ENCODE measurements at places on chromosomes 2 and 18. TPM values are rescaled to one million over a fixed set of nuclear protein-coding genes. Genes with fewer than 3 reads are reported as not detected.

The BIN1 gene
- total RNA-seq: 32.4 TPM

The CACNB4 gene
- 2.5 TPM for total RNA-seq

The RGPD5 gene
- total RNA-seq: 15.2 TPM

The NOSTRIN gene
- 6.6 TPM for total RNA-seq

DNA sequence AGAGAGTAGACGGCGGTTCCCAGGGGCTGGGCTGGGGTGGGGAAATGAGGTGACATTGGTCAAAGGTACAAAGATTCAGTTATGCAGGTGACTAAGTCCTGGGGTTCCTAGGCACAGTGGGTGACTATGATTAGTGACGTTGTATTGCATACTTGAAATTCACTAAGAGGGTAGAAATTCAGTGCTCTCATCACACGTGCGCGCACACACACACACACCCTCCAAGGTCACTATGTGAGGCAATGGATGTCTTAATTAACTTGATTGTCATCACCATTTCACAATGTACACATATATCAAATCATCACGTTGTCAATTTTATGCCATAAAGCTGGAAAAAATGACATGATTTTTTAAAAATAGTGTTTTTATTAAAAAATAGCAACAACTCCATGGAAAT lies 92.9 kb upstream of the ALKAL2 start:
- peaks cover 5% of the 10 kb centered on the region for H3K4me1 ChIP-seq
- H3K27me3 ChIP-seq: no peaks in the 10 kb centered on the region
- H3K27ac ChIP-seq: no peak overlapping the region
- peak; percentile 75 for DNase-seq
- no peaks in the 10 kb centered on the region for H3K36me3 ChIP-seq
- H3K4me3 ChIP-seq: no peak overlapping the region

DNA sequence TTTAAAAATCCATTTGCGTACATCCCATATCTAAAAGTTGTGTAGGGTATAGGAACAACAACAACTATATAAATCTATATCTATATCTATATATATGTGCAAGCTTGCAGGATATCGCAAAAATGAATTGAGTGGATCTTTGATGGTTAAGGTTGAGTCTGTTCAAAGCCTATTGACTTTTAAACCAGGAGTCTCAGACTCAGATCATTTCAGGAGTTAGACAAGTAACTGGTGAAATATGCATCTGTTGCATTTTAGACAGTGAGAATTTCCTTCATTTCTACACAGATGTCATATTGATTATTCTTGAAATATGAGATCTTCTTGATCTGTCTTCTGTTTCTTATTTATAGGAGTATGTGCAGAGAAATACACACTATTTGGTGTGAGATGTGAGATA lies 66.5 kb downstream of the PARD3B start:
- H3K4me1 ChIP-seq: peaks cover 12% of the 10 kb centered on the region
- H3K36me3 ChIP-seq: no peaks in the 10 kb centered on the region
- H3K4me3 ChIP-seq: no peak overlapping the region

GRCh38 chr18:79476918-79477571 lies 81.3 kb downstream of the NFATC1 start:
- H3K27me3 ChIP-seq: no peaks in the 10 kb centered on the region
- H3K4me3 ChIP-seq: no peak overlapping the region
- H3K27ac ChIP-seq: no peak overlapping the region
- H3K4me1 ChIP-seq: no peaks in the 10 kb centered on the region

GRCh38 chr2:122866095-122866494 lies 1110.6 kb downstream of the TSN start:
- no peaks in the 10 kb centered on the region for H3K27me3 ChIP-seq
- H3K36me3 ChIP-seq: no peaks in the 10 kb centered on the region
- no peaks in the 10 kb centered on the region for H3K4me1 ChIP-seq
- DNase-seq: no peak
- no peak overlapping the region for H3K27ac ChIP-seq

- no peaks in the 10 kb centered on the region for H3K4me1 ChIP-seq
- DNase-seq: no peak
- H3K36me3 ChIP-seq: no peaks in the 10 kb centered on the region
- no peak overlapping the region for H3K4me3 ChIP-seq
- no peak overlapping the region for H3K27ac ChIP-seq
- H3K27me3 ChIP-seq: no peaks in the 10 kb centered on the region
Measured at GRCh38 chr18:78376046-78376445, 603.6 kb upstream of the SALL3 start.

GRCh38 chr2:218995972-218996711 lies 2.9 kb upstream of the CRYBA2 start:
- no peaks in the 10 kb centered on the region for H3K36me3 ChIP-seq
- H3K27ac ChIP-seq: no peak overlapping the region
- peak overlapping the region; percentile 25 for H3K4me3 ChIP-seq
- H3K27me3 ChIP-seq: peaks cover 63% of the 10 kb centered on the region
- peaks cover 26% of the 10 kb centered on the region for H3K4me1 ChIP-seq

- no peaks in the 10 kb centered on the region for H3K4me1 ChIP-seq
- no peak for DNase-seq
- no peaks in the 10 kb centered on the region for H3K27me3 ChIP-seq
- H3K36me3 ChIP-seq: no peaks in the 10 kb centered on the region
Measured at GRCh38 chr2:234047361-234047760, 3.1 kb upstream of the SPP2 start.

All from esophagus muscularis mucosa (tissue), 4 donors.